ENCODE measurements at places on chromosomes 13 and 19.

DNA sequence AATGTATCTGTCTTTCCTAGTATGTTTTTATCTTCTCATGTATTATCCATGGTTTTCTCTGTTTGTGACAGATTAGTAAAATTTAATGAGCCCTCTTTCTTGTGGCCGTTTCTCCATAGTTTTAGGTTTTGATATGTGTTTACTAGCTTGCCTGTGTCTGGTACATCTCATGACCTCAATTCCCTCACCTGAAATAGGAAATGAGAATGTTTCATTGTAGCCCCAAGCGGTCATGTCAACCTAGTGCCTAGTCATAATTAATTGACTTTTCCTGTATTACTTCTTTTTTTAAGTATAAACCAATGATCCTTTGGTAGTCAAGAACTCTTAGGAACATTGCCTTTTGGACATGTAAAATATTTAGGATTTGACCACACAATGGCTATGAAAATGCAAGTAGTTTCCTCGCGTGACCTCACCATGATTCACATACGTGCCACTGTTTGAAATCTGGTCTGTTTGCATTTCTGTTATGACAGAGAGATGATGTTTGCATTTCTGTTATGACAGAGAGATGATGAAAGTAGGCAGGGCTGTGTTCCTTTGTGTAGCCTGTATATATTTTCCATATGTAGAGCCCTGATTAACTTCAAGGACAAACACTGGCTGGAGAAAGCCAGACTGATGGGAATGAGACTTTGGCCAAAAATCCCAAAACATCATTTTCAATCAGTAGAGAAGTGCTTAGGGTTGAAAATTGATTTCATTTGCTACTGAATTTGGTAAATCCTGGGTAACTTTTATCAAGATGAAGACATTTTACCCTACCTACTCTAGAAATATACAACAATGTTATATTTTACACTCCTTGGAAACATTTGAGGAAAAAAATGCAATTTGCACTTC, 104.8 kb downstream of the TNFRSF19 start:
- DNase-seq, result no peak

DNA sequence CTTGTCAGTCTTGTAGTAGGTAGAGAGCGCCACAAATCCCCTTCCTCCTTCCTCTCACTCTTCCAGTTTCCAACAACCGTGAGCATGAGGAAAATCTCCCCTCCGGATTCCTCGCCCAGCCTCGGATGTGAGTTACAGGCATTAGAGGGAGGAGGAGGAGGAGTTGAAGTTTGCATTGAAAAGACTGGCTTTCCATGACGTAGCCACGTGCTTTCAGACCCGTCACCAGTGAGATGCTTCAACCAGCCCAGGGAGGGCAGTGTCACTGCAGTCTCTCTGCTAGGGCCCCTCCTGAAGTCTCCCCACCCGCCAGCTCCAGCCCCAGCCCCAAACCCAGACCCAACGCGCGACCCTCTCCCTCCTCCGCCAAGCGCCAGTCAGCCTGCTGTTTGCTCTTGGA, 442 bp upstream of the FGF14 start:
- DNase-seq, result no peak

DNA sequence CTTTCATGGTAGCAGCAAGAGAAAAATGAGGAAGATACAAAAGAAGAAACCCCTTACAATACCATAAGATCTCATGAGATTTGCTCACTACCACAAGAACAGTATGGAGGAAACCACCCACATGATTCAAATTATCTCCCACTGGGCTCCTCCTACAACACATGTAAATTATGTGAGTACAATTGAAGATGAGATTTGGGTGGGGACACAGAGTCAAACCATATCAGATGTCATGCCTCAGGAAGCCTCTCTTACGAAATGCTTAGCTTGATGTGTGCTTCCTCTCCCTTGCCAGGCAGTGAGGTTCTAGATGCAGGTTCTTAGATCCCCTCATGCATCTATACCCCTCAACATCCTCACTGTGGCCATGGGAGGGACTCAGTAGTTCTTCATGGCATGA, 63.2 kb upstream of the RGCC start:
- DNase-seq, result no peak

DNA sequence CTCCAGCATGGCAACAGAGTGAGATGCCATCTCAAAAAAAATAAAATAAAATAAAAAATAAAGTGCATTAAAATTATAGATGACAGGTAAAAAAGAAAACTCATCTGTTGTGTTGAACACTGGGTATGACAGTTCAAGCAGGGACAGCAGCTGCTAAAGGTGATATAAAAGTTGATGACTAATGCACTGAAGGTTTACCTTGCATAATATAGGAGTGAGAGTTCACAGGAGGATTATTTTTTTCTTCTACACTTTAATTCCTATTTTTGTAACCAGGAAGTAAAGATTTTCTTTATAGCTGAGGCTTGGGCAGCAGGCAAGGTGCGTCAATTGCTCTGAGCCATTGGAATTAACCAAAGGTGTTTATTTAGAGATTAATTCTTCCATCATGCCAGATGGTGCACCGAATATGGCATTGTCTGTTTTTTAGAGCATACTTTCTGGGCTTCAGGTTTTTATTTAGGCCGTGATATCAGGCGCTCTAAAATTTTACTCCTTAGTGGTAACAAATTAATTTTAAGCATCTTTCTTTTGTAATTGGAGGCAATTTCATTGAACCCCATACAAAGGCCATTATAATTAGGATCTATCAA, 337.0 kb upstream of the SLC10A2 start:
- DNase-seq, result no peak

DNA sequence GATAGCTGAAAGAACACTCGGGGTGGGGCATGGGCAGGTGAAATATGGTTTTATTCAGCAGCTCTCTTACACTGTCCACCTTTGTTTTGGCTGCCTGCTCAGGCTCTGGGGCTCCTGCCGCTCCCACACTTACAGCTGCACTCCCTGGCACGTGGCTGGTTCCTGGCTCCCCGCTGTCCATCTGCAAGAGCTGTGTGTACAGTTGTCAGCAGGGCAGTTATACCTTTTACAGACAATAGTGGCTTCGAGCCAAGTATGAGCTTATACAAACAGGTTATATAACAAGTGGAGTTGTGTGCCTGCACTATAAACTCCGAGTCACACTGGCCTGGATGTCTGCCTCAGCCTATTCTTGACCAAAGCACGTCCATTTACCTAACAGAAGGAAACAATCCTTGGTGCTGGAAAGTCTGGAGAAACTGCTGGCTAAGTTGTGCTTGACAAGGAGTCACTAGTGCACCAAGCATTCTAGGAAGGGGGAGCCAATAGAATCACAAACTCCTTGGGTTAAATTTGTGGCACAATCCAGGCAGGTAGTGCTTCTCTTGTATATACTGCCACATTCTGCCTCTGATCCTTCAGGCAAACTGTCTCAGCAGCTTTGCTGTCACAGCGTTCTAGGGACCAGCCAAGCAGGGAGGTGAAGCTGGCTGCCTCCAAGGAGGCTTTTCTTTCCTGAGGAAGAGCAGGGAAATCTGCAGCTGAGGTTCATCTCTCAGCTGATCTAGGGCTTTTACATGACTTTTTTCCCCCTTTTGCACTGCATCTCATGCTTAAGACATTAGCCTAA, 68.2 kb downstream of the NHLRC3 start:
- DNase-seq, result no peak

GRCh38 chr13:32802159-32802558, 214.1 kb upstream of the KL start:
- DNase-seq, result no peak

GRCh38 chr13:78829821-78830220, 170.9 kb upstream of the OBI1 start:
- DNase-seq, result no peak

DNA sequence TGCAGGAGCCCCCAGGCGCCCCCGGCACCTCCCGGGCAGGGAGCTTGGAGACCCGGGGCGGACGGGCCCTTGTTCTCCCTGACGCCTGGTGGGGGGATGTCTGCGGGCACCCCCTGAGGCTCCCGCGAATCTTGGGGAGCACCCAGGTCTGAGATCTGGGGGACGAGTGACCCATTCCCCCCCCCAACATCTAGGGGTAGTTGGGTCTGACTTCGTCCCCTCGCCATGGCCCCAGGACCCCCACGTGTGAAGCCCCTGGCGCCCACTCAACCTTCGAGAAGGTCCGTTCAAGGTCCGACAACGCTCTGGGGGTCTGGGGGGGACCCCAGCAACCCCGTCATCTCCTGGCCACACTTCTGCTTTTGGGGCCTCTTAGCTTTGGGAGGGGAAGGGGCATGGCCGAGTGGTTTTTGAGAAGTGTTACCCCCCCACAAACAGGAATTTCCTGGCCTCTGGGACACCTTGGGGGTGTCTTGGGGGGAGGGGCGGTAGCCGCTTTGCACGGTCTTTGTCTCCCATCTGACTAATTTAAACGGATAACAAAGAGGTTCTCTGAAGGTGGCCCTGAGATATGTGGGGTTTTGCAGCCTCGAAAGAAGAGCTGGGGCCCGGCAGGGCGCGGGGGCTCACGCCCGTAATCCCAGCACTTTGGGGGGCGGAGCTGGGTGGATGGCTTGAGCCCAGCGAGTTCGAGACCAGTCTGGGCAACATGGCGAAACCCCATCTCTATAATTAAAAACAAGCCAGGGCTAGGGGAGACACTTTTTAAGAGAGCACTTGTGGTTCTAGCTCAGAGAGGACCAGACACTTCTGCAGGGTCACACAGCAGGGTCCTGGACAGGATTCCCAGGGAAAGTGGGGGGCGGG, 608 bp downstream of the CNN2 start:
- DNase-seq, result no peak

DNA sequence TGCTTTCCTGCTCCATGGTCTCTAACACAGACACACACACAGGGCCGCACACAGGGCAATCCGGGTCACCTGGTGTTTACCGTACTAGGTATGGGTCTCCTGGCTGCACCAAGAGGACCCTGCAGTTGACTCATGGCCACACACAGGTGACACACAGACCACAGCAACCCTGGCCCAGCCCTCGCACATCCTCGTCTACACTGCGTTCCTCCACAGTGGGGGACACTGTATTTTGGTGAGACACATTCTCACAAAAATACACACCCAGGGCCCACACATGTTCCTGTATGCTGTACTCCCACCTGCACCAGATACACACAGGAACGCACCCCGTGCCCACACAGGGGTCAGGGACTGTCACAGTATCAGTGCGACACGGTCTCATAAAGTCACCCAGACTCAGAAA, 12.8 kb downstream of the PDE4A start:
- DNase-seq, result no peak

DNA sequence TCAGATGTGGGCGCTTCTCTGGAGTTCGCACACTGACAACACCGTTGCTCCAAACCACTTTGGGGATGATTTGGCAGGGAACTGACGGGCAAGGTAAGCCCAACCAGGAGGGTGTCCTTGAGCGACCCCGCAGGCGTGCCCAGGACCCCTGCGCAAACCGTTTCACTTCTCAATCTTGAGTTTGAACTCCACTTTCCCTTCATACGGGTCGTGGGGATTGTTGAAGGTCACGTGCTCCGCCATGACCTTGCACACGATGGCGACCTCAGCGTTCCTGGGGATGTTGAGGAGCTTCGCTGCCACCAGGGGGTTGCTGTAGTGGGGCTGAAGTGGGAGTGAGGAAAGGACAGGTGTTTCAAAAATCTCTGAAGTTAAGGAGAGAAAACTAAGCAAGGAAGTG, 8.8 kb downstream of the ATP4B start:
- no peak for DNase-seq

DNA sequence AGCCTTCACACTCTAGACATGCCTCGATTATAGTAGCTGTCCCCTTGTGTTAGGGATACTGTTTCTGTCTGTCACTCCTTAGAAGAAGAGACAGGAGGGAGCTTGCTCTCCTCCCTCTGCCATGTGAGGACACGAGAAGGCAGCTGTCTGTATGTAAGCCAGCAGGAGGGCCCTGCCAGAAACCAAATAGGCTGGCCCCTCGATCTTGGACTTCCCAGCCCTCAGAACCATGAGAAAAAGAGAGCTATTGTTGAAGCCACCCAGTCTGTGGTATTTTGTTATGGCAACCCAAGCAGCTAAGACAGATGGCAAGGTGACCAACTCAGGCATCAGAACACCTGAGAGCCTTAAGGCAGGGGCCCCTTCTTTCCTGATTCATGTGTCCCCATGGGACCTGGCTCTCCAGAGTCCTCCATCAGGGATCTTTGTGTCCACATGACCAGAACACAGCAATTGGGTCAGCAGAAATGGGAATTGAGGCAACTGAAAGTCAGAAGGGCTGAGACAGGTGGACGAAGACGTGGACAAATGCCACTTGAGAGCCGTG, 65.6 kb upstream of the NPAS1 start:
- DNase-seq, result no peak

DNA sequence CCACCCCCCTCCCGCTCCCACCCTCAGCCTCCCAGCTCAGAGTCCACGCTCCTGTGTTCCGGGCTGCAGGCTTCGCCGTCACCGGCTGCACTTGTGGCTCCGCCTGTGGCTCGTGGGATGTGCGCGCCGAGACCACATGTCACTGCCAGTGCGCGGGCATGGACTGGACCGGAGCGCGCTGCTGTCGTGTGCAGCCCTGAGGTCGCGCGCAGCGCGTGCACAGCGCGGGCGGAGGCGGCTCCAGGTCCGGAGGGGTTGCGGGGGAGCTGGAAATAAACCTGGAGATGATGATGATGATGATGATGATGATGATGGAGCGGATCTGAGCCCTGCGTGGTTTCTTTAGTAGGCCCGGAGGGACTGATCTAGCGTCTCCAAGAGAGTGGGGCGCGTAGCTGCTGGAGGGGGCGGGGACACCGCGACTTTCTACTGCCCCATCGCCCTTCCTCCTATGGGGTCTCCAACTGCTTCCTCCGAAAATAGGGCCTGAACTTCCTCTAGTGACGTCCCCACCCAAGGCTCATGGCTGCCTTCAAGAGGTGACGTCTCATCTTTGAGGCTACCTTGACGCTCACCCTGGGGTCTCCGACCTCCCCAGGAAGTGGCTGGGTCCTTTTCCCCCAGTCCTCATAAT, 1.4 kb downstream of the RETN start:
- no peak for DNase-seq

DNA sequence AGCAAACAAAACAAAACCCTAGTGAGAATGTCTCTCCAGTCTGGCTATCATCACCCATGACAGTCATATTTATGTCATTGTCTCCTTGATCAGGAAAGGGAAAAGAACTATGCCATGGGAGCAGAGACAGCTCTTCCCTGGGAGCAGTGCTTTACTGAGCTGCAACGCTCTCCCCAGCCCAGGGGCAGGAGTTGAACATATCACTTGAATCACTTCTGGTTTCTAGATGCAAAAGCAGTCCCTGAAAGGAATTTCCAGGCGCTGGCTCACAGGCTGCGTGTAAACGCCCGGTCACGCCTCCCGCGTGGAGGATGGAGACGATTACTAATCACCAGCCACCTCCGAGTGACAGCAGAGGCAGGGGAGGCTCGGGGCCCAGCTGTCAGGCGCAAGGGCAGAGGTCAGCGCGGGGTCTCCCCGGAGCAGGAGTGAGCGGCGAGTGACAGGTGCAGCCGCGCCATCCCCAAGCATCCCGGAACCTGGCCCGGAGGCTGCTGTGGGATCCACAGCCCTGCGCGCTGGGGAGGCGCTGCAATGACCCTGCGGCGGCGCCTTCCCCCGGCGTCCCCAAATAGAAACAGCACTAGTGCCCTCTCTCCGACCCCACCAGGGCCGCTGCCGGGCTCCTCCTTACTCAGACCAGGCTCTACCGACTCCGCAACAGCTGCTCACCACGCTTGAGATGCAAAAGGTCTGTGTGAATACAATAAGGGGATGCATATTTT, 23.5 kb upstream of the DCLK1 start:
- no peak for DNase-seq

- DNase-seq, result no peak
Measured at GRCh38 chr13:113145496-113145895, 13.0 kb upstream of the PROZ start.

All from stimulated activated CD4-positive, alpha-beta T cell treated with anti-CD3 and anti-CD28 coated beads, Interleukin-15, amount 100 ng/mL, for 1 hour (primary cell).